Activated effector memory CD4-positive, alpha-beta T cell treated with Interleukin-2 at 50 U/mL for 16 hours (primary cell): ENCODE measurements at places on chromosomes 3 and 15.

DNA sequence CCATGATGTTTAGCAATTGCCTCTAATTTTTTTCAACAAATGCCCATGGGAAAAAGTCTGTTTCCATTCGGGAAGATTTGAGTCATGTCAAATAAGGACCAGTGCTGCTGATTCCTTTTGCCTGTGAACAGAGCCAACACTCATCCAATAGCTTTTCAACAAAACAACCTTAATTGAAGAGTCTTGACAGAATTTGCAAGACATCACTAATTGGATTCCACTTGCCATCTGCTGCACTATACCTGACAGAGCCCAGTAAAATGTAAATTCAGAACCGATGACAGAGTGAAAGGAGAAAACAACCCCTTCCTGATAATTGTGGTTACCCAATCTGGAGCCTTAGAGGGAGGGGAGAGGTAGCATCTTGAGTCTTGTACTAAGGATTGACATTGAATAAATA is 426.7 kb downstream of the AGBL1 start:
- DNase-seq, result no peak

GRCh38 chr3:158711886-158712285 is 20.4 kb downstream of the RARRES1 start:
- no peak for DNase-seq

GRCh38 chr3:188389711-188390342 is 235.9 kb downstream of the LPP start:
- no peak for DNase-seq

DNA sequence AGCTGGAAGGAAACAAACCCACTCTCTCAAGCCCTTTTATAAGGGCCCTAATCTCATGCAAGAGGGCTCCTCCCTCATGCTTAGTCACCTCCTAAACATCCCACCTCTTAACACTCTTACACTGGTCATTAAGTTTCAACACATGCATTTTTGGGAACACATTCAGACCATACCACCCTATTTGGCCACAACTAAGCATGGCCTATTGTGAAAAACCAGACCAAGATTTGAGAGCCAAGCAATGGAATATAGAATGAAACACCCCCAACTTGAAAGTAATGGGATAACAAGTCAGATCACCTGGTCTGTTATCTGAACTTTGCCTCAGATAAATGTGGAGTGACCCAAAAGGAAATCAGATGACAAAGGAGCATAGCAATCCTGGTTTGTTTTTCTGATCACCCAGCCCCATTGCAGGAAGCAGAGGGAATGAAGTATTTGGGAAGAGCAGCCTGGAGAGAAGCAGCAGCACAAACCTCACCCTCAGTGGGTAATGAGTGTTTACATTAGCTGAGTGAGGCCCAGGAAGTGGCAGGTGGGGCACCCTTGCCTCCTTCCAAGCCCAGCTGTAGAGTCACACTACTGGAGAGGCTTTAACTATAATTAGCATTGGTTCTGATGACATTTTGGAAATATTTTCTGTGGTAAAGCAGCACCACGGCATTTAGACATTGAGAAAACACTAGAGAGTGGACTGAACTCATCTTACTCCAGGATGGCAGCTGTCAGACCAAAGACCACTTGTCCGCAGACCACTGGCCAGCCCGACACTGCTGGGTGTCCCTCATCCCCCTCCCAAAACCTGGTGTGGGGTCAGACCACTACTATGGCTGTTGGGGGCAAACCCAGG is 48.8 kb upstream of the PRTG start:
- no peak for DNase-seq

- no peak for DNase-seq
These were observed 132.0 kb downstream of the EEFSEC start for GRCh38 chr3:128285042-128285966.

DNA sequence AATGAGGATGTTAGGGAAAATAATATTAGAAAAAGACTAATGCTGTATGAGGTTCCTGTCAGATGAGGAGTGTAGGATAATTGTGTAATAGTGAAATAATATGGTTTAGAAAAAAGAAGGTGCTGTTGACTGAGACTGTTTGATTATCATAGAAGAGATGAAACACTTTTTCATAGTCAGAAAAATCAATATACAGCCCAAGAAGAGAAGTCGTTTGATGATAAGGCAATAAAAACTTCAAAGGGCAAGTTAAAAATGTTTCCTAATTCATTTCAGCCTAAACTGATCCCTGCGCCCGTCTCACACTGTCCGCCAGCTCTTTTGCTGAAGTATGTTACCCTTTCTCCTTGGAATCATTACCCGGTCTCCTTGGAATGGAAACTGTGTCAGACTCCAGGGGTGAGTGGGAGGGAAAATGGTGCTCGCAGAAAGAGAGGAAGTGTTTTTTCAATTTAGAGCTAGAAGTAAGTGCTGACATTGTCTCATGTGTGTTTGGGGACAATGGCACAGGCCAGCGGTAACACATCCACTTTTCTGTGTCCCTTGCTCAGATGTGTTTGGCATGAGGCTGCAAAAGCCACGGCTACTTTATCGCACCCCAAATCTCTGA is 23.6 kb downstream of the DUT start:
- DNase-seq, result no peak

- DNase-seq, result no peak
These were observed 55.9 kb downstream of the NGLY1 start for GRCh38 chr3:25727316-25727715.

DNA sequence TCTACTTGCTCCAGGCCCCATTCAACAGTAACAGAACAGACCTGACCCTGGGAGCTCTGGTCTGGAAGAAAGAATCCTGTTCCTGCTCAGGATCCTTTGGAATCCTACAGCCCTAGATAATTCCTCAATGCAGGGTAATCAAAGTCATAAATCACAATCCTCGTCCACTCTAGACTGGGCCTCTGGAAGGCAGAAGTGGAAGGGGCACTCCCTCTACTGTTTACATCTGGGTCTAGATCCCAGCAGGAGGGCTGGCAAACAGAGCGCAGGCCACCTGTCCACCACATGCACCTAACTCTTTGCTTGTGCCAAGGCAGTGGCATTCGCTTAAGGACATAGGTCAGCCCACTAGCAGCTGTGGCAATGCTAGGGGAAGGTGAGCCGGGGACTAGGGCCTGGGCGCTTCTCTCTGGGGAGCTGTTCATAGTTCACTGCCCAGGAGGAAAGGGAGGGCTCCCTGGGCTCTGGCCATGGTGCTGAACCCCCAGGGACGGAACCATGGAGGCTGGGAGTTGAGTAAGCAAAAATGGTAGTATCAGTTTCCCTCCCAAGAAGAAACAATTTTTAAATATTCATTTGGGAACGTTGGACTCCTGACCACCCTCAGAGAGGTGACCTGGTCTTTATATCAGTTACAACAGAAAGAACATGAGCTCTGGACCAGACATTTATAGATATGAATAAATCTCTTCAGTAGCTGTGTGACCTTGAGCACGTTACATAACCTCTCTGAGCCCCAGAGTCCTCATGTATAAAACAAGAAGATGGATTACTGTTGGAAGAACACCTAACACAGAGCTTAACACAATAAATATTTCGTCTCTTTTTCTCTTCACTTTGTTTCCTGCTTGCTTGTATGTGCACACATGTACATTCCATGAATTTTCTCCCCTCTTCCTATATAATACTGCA is 90.2 kb downstream of the NTRK3 start:
- DNase-seq, result no peak

DNA sequence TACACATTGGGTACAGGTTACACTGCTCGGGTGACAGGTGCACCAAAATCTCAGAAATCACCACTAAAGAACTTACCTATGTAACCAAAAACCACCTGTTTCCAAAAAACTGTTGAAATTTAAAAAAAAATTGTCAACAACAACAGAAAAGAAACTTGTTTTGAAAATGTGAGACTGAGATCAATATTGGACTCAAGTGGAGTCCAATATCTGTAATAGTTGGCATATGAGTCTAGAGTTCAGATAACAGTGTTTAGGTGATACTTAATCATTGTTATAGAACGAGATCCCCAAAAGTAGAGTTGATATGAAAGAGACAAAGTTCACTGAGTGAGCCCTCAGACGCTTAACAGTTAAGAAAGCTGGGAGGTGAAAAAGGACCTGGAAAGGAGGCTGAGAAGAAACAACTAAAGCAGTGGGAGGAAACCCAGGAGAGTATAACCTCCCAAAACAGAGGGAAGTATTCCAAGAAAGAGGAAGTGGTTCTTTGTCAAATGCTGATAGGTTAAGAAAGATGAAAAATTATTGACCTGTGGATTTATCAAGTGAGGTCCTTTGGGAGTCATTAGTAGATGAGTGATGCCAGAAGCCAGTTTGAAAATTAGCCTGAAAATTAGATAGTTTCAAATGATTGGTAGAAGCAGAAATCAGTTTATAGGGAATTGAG is 388.6 kb upstream of the DPH6 start:
- no peak for DNase-seq

GRCh38 chr15:66178531-66178910 is 75.0 kb downstream of the MEGF11 start:
- DNase-seq, result no peak

DNA sequence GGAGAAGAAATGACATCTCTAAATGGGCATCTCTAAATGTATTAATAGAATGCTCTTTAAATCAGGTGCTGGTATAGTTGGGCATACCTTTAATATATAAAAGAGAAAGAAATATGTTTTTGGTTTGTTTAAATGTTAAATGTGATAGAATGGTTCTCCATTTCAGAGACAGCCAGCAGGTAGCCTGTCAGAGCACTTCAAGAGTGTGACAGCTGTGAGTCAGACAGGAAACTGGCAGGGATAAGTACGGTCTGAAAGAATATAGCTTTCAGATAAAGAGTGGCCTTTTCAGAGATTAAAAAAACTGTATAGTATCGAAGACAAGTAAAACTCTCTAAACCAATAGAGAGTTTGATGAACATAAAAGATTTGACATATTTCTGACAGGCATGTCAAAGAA is 654.1 kb downstream of the IGSF11 start:
- DNase-seq, result no peak

GRCh38 chr15:31372635-31373091 is 46.0 kb downstream of the KLF13 start:
- DNase-seq, result no peak

- DNase-seq, result no peak
These were observed 12.0 kb downstream of the STARD5 start for GRCh38 chr15:81311752-81312464.

DNA sequence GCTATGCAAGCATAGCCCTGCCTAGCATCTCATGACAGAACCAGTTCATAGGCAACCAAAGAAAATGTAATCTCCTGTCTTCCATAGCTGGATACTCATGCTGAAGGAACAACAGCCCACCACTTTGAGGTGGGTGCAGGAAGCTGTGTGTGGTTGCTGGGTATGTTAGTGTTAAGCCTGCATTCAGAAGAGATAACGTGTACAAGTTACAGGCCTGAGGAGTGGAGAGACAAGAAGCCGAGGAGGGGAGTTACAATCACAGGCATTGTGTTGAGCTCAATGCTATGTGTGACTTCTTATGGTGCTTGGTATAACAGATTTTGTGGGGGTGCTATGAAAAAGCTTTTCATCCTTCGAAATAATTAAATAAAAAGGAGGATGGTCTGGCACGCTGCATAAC is 42.8 kb upstream of the SECISBP2L start:
- no peak for DNase-seq

- DNase-seq, result no peak
These were observed 82.0 kb downstream of the MBNL1 start for GRCh38 chr3:152350776-152351175.

GRCh38 chr3:57583544-57583943 is 13.6 kb downstream of the ARF4 start:
- DNase-seq, result no peak

DNA sequence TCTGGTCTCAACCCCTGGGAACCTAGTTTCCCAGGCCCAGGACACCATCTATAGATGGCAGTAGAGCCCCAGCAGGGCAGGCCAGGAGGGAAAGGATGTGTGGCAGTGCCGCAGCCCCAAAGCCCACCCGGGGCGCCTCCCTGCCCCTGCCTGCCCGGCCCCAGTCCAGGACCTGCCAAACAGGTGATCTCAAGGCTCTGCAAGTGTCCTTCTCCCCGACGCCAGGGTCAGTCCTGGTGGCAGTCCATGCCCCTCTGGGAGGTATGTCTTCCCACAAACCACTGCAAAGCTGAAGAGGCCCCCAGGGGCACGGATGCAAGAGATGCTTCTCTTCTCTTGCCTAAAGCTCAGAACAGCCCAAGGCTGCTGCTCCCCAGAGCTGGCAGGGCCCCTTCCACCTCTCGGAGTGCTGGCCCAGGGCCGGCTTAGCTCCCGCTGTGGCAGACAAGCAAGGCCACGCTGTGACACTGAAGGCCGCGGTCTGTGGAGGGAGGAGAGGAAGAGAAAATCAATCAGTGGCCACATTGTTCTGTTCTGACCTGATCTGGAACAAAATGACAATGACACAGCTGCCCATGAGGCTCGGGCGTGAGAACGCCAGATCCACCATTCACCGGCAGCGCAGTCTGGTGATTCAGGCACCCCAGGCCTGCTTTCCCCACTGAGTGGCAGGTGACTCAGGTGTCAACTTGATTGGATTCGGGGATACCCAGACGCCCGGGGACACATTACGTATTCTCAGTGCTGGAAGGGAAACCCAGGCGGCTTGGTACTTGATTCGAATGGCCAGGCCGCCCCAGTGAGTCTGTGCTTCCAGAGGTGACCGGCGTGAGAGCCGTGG is 34.0 kb downstream of the KLHL25 start:
- no peak for DNase-seq

DNA sequence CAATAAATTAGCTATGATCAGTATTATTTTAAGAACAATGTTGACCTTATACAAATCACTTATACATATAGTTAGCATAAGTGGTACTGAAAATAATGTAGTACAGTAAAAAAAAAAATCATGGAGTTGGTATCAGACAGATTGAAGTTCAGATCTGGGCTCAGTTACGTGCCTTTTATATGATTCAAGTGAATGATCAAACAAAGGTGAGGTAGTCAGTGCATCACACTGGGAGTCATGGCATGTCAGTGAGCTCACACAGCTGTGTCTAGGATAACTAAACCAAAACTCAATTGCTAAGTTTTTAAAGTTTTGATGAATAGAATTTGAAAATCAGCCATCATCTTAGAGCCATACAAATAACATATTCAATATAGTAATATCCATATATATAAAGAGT is 11.2 kb upstream of the CCR8 start:
- DNase-seq, result no peak

GRCh38 chr3:138935863-138936740 is 10.8 kb downstream of the FOXL2 start:
- peak; percentile 50 for DNase-seq

DNA sequence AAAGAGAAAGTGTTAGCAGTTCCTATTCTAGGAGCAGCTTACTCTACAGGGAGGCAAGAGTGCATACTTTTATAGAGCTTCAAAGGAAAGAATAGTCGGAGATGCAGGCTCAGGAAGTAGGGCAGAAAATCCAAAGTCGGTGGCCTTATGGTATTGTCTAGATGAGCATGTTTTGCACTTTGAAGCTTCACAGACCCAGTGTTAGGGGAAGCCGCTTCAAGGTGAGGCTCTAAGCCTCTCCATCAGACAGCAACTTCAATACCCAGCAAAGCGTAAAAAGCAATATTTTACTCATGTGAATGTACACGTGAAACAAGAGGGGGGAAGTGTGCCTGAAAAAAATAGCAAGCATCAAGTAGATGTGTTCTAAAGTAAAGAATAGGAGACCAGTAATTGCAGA is 125.6 kb upstream of the RASGRP1 start:
- no peak for DNase-seq

DNA sequence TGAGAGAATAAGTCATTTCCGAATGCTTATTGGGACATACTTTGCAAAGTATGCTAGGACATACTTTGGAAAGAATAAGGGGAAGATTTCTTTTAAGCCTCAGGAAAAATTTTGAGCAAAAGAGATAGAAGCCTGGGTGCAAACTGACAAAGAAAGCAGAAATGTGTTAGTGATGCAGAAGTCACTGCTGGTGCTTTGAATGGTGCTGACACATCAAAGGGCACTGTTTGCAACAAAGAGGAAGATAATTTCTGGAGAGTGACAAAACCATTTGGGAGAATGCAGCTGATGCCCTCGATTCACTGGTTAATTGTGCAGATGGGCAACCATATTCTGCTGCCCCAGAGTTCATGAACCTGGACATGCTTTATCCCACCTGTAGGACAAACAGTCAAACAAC is 11.0 kb upstream of the RAP2B start:
- DNase-seq, result no peak
